ENCODE measurements at places on chromosomes 11 and 22.

DNA sequence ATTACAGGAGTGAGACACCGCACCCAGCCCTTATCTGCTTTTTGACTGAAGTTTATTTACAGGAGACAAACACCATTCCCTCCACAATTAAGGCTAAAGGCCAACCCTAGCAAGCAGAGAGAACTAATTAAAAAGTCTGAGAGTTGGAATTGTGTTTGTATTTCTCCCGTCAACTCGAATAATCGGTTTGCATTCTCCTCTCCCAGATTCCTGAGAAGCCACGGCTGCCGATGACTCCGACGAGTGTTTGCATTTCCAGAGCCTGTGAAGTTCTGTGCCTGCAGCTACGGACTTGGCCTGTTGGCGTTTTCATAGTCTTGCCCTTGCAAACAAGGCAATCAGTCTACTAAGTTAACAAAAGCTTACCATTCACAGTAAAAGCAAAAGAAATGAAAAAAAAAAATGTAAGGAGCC lies 73.2 kb upstream of the NUP50 start:
- DNase-seq, result no peak

DNA sequence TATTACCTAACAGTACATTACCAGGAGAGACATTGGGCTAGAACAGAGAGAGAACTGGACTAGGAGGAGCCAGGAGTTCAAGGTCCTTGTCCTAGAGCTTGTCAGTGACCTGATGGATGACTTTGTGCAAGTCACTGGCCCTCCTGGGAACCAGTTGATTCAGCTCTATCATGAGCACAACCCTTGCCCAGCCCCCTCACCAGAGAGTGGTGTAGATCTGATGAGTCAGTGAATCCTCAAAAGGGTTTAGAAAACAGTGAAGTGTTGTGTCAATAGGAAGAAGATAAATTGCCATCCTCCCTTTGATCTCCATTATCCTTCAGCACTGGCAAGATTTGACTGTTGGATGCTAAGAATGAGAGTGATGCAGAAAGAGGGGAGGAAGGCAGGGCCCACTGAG lies 24.3 kb downstream of the NEU3 start:
- no peak for DNase-seq

- DNase-seq, result no peak
These were observed 8.5 kb downstream of the DCHS1 start for GRCh38 chr11:6646918-6647679.

GRCh38 chr11:61495801-61496601 lies 12.5 kb upstream of the LRRC10B start:
- no peak for DNase-seq

- no peak for DNase-seq
These were observed 37.5 kb downstream of the PPARA start for GRCh38 chr22:46187862-46188261.

- no peak for DNase-seq
These were observed 34.7 kb upstream of the TOLLIP start for GRCh38 chr11:1344056-1344635.

DNA sequence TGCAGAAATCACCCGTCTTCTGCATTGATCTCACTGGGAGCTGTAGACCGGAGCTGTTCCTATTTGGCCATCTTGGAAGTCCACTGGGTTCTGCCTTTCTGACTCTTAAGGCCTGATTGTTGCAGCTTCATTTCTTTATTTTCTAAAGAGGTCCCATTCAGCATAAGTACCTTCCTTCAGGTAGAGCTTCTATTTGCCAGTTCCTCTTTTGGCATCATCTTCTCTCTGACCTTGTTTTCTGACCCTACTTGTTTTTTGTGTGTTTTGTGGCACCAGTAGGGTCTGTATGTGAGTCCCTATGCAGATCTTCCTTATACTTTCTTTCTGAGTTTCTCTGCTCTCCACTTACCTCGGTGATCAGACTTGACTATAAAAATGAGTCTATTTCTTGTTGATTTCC lies 77.5 kb upstream of the RRM1 start:
- no peak for DNase-seq

DNA sequence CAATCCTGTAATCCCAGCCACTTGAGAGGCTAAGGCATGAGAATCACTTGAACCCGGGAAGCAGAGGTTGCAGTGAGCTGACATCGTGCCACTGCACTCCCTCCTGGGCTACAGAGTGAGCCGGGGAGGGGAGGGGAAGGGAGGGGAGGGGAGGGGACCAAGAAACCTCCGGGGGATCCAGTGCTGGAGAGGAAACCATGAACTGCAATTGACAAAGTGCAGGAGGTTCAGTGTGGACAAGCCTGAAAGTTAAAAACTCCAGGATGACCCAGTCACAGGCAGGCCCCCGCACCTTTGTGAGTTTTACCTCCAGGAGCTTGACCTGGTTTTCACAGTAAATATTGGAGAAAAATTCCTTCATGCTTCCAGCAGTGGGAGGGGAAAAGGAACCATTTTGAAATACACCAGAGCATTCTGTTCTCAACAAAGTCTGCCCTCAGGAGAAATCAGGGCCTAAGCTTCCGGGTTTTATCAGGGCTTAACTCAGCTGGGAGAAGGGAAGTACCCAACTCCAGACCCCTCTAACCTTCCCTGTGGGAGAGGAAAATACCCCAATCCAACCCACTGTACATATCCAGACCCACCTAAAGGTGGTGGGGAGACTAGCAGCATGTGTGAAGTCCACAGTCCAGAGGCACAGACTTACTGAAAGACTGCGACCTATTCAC lies 15.5 kb upstream of the ZFTA start:
- DNase-seq, result no peak

DNA sequence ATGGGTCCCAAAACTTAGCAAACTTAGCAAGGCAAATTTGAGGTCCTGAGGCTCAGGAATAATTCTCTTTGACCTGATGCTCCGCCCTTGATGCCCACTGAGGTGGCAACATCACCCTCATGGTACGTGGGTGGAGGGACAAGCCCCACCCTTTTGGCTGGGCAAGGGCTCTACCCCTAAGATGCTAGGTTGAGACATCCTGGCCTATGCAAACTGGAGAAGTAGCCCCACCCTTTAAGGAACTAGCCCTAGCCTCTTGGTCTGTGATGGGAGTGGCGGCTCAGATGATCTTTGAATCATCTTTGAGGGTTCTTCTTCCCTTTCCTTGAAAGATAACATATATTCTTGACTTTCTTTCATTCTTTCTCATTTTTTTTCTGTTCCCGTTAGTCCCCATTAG lies 32.9 kb downstream of the CABIN1 start:
- no peak for DNase-seq

- DNase-seq, result no peak
These were observed 5.3 kb upstream of the BRSK2 start for GRCh38 chr11:1384199-1384970.

GRCh38 chr11:37503411-37504059 lies 905.5 kb upstream of the RAG2 start:
- no peak for DNase-seq

DNA sequence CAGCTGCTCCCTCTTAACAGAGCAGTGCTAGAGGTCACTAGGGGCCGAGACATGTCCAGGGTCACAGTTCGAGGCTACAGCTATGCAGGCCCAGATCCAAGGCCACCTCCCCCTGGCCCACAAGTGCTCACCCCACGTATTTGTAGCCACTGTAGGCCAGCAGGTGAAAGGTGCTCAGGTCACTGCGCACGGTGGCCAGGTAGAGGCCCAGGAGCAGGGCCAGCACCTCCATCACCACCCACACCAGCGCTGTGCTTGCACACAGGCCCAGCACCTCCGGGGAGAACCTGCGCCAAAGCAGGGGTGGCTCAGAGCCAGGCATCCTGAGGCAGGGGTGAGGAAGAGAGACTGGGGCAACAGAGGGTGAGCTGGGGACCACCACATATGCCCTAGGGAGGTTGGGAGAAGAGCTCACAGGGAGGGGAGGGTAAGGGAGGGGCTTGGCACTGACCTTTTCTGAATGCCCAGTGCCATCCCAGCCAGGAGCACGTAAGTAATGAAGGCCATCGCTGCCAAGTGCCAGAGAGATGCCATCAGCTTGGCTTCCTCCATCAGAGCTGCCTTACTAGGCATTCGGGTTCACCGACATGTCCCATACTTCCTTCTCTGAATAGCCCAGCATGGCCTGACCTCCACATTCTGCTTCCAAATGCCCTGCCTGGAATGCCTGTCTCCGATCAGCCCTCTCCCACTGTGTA lies 3.5 kb downstream of the YIF1A start:
- DNase-seq, result no peak

GRCh38 chr11:10993186-10993585 lies 135.3 kb upstream of the ZBED5 start:
- no peak for DNase-seq

DNA sequence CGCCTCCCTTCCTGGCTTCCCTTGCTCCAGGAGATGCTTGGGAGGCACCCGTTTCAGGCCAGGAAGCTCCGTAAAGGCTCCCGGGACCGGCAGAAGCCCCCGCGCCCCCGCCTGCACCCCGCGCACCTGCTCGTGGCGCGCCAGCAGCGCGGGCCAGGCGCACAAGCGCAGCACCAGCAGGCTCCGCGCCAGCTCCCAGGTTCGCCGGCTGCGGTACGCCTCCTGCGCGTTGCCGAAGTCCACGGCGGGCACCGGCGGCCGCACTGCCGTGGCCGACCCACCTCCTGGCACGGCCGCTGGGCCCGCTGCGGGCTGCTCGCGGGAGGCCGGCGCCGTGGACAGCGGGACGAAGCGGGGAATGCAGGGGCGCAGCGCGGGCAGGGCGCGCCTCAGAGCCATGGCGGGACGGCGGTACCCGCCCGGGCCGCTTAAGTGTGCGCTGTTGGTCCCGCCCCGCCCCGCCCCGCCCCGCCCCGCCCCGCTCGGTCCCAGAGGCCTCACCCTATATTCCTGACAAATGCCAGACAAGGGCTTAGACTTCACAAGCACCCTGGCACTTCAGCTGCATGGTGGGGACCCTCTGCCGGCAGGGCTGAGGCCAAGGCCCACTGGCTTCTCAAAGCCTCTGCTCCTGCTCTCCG lies at the start of gene PRODH:
TSS of gene PRODH (minus strand) at position 405 of the 641 bp plus-strand sequence. CDS start at position 399, 6 bp downstream.
- DNase-seq, result no peak

GRCh38 chr22:38310518-38311322 lies 6.5 kb downstream of the CSNK1E start:
- no peak for DNase-seq

DNA sequence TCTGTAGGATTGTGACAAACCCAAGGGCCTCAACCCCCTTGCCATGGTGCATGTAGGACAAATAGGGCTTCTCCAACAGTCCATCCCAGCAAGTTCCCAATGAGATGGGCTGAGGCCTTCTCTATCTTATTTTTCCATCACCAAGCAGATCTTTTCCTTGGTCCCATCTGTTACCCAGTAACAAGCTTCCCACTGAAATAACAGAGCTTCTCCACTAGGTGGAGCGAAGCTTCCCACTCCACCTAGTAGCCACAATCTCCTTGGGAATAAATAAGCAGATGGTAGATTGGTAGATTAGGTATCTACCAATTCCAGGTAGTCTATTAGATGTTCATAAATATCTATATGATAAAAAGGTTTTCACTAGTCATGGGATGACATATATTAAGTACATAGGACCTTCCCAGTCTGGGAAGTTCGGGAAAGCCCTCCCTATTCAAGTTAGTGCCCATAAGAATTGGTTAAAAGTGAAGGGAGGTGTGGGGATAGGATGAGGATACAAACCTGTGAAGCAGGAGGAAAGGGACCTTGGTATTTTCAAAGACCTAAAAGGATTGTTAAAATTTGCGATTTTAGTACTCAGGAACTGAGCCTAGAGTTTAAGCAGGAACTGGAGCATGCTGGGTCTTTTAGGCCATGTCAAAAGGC lies 5.9 kb upstream of the OR52L1 start:
- DNase-seq, result no peak

- no peak for DNase-seq
These were observed 756.8 kb downstream of the NTM start for GRCh38 chr11:132126973-132127899.

GRCh38 chr11:108788565-108789199 lies 123.8 kb downstream of the DDX10 start:
- no peak for DNase-seq

DNA sequence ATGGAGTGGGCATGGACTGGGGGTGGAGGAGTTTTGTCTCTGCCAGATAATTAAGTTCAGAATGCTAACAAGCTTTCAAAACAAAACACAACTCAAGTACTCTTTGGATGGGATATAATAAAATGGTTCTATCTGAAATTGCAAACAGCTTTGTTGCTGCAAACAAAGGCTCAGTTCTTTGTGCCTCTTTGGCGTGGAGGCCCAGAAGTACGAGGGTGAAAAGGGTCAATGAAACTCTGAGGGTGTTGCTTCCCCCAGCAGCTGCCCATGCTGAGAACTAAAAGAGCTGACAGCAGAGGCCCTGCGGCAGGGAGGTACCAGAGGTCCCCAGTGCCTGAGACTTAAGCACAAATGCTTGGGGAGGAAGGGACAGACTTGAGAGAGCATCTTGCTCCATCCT lies 26.5 kb upstream of the IGSF22 start:
- DNase-seq, result no peak
